ENCODE measurements at places on chromosomes 4 and X.
A peak's percentile ranks its signal among the peaks of the same experiment; 100 is the strongest.

GRCh38 chrX:7704205-7704604 lies 138.8 kb upstream of the VCX start:
- DNase-seq, result no peak

DNA sequence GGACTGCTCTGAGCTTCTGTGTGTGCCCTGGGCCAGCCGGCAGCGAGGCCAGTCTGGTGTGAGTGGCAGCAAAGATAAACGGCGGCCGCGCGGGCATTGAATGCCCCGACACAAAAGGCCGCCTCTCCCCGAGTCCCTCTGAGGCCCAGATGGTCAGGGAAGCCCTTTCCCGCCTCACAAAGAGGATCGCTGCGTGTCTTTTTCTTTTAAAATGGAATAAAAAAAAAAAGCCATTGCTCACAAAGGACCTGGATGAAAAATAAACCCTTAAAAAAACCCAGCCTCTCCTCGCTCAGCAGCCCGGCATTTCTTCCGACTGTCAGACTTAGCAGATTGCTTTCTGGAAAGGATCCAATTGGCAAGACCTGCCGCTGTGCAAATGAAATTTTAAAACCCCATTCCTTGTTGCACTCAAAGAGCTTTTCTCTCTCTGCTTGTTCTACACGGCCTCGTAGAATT lies 578.7 kb downstream of the BCOR start:
- DNase-seq, result no peak

DNA sequence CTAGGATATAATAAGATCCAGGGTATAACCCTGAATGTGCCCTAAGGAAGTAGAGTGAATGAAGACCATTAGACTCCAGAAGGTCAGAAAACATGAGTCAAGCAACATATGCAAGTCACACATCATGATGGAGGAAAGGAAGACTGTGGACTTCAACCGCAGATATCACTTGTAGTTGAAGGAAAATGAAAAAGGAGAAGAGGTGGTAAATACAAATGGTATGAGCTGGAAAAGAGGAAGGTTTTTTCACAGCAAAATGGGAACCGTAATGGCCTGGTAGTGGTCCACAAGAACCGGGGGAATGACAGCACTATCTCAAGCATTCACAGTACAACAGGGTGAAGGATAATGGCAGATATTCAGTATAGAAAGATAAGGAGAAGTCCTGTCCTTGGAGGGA lies 5.2 kb upstream of the SCFD2 start:
- DNase-seq, result no peak

- DNase-seq, result no peak
These were observed 45.5 kb downstream of the MTHFD2L start for GRCh38 chr4:74203467-74203866.

GRCh38 chrX:71859637-71860036 lies 51.0 kb upstream of the NHSL2 start:
- DNase-seq, result peak; percentile 7

Data from HCEC 1CT (cell line).